ENCODE measurements at places on chromosomes 3 and 15.

DNA sequence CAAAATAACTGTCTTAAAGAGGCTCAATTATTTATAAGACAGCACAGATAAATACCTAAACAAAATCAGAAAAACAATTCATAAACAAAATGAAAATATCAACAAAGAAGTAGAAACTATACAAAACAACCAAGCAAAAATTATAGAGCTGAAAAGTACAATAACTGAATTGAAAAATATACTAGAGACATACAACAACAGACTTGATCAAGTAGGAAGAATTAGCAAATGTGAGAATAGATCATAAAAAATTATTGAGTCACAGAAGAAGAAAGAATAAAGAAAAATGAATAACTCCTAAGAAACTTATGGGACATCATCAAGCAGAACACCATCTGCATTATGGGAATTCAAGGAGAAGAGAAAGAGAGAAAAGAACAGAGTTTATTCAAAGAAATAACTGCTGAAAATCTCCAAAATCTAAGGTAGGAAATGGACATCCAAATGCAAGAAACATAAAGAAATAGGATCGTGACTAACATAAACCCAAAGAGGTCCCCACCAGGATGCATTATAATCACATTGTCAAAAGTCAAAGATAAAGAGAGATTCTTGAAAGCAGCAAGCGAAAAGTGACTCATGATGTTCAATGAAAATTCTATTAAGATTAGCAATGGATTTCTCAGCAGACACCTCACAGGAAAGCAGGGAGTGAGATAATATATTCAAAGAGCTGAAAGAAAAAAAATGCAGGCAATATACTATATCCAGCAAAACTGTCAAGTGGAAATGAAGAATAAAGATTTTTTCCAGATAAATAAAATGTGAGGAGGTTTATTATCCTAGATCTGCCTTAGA, 85.9 kb downstream of the DCLK3 start:
- DNase-seq, result no peak

- no peak for DNase-seq
These were observed 1.3 kb downstream of the HIGD1A start for GRCh38 chr3:42802876-42803413.

- DNase-seq, result no peak
These were observed 101.1 kb downstream of the DLG1 start for GRCh38 chr3:197197334-197197733.

- DNase-seq, result no peak
These were observed 45.7 kb downstream of the WDR76 start for GRCh38 chr15:43872416-43873020.

GRCh38 chr15:82663186-82663600, 16.0 kb upstream of the CPEB1 start:
- peak; percentile 34 for DNase-seq

DNA sequence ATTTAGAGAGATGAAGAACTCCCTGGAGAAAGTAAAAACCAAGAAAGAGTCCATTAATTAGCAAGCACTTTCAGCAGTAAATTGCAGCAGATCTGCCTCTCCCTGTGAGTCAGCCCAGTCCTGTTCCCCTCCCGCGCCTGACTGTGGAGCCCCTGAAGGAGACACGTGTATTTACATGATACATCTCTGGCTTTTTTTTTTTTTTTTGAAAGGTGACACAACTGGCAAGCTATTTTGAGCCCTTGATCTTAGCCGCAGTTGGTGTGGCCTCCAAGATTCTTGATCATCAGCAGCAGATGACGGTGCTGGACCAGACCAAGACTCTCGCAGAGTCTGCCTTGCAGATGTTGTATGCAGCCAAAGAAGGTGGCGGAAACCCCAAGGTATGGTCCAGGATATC, 271.8 kb upstream of the TPM1 start:
- DNase-seq, result no peak

DNA sequence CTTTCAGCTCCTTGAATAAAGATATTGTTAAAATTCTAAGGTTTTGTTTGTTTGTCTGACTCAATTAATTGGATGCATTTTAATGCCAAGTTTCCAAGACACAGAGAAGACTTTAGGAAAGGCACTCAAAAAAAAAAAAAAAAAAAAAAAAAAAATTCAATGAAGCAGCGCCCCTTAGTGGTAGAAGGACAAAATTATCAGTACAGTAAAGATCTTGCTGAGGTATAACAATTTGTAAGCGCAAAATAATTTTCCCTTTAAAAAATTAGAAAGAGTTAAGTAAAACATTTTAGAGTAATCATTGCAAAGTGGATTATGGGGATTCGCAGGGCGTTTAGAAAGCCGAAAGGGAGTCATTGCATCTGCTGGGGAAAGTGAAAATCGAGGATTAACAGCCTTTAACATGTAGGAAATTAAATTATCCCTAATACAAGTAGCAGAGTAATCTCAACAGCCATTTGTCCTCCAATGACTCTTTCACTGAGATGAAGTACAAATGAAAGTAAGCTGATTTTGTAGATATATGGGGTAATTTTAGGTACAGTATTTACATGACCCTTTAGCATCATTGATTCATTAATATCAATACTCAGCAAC, 5.8 kb upstream of the DIS3L start:
- DNase-seq, result no peak

- DNase-seq, result no peak
These were observed 49.9 kb upstream of the FGD5 start for GRCh38 chr3:14768881-14769280.

GRCh38 chr15:48880070-48880634, 2.2 kb downstream of the EID1 start:
- no peak for DNase-seq
